Foreskin fibroblast (primary cell): ENCODE measurements at places on chromosomes 12 and 14.

- peak; percentile 57 for DNase-seq
Observed at GRCh38 chr12:44317651-44318126, 481.8 kb downstream of the TMEM117 start.

- DNase-seq, result no peak
Observed at GRCh38 chr14:69749956-69750355, 17.0 kb upstream of the SRSF5 start.

DNA sequence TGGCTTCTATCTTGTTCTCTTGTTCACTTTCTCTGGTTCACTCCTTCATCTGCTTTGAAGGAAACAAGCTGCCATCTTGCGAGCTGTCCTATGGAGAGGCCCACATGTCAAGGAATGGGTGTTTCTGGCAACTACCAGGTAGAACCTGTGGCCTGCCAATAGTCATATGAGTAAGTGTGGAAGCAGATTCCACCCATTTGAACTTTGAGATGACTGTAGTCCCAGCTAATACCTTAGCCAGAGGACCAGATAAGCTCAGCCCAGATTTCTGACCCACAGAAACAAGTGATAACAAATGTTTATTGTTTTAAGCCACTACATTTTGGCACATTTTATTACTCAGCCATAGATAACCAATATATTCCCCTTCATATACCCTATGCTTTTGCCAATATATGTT lies 4.0 kb upstream of the SLC38A2 start:
- no peak for DNase-seq

- DNase-seq, result no peak
Observed at GRCh38 chr14:104266631-104267575, 128.5 kb downstream of the KIF26A start.

DNA sequence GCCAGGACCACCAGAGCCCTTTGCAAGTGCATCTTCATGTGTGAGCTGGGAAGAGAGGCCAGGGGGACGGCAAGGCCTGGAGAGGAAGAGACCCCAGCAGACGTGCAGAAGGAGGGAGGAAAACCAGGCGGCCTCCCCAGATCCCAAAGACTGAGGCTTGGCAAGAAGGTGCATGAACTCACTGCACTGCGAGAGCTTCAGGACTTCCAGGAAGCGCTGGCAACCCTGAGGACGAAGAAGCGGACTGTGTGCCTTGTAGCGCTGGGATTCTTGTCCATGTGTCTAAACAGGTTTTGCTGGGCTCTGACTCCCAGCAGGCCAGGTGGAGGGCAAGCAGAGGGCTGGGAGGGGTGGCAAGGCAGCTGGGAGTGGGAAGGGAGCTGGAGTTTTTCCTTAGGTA lies 939 bp downstream of the TGFB3 start:
- DNase-seq, result no peak
